ENCODE measurements at places on chromosomes 2 and 18.

DNA sequence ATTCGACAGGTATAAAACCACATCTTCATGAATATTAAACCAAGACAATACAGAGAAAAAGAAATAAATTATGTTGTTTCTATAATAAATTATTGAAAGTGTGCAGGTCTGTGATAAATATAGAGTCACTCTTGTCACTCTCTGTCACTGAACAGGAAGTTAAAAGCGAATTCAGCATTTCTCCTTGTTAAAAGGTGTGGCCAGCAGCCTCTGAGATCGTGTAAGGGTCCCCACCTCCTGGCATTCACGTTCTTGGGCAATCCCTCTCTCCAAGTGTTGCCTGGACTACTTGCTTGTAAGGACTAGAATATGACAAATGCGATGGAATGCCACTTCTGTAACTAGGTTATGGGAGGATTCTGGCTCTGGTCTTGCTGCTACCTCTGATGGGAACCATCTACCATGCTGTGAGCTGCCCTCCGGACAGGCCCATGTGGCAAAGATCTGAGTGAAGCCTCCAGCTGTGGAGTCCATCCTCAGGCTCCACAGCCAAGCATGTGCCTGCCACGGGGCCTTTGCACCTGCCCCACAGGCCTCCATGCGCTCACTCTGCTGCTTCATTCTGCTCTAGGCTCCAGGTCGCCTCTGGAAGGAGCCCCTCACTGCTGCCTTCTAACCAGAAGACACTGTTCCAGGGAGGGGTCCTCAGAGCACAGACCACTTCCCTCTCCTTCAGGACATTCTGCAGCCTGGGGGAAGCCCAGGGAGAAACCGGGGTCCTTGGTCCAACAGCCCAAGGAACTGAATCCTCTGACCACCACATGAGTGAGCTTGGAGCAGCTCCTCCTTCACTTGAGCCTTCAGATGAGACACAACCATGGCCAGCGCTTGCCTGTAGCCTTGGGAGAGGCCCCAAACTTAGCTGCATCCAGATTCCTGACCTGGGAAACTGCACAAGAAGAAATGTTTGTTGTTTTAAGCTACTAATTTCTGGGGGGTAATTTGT, 202.9 kb upstream of the HDAC4 start:
- DNase-seq: no peak

GRCh38 chr2:191165176-191165643, 14.4 kb upstream of the STAT4 start:
- peak; percentile 32 for DNase-seq

DNA sequence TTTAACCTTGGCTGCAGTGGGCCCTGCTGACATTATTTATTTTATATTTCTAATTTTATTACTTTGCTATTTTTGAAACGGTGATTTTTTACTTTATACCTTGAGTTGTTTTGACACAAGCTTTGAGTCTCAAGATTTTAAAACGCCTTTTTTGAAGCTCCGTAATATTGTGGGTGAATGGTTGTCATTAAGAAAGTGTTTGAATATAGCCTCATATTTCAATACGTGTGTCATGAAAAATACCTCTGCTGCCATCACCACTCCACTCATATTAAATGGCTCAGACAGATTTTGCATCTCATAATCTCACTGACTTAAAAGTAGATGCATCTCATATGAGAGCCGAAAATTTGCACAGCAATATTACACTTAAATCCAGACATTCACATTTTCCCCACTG, 106.6 kb downstream of the CTNNA2 start:
- no peak for DNase-seq

GRCh38 chr2:160427629-160428404, 65.8 kb downstream of the RBMS1 start:
- DNase-seq: no peak

DNA sequence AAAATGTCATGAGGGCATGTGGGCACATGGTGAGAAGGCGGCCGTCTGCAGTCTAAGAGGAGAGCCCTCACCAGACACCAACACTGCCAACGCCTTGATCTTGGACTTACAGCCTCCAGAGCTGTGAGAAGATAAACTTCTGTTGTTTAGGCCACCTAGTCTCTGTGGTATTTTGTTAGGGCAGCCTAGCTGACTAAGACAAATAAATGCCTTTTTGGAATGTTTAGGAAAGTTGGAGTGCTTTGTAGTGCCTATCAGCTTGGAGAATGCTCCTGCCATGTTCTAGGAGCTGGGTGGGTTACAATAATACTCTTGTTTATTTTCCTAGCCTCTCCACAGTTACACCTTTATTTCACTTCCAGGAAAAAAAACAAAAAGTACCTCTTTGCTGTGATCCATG, 92.0 kb downstream of the SPP2 start:
- no peak for DNase-seq

DNA sequence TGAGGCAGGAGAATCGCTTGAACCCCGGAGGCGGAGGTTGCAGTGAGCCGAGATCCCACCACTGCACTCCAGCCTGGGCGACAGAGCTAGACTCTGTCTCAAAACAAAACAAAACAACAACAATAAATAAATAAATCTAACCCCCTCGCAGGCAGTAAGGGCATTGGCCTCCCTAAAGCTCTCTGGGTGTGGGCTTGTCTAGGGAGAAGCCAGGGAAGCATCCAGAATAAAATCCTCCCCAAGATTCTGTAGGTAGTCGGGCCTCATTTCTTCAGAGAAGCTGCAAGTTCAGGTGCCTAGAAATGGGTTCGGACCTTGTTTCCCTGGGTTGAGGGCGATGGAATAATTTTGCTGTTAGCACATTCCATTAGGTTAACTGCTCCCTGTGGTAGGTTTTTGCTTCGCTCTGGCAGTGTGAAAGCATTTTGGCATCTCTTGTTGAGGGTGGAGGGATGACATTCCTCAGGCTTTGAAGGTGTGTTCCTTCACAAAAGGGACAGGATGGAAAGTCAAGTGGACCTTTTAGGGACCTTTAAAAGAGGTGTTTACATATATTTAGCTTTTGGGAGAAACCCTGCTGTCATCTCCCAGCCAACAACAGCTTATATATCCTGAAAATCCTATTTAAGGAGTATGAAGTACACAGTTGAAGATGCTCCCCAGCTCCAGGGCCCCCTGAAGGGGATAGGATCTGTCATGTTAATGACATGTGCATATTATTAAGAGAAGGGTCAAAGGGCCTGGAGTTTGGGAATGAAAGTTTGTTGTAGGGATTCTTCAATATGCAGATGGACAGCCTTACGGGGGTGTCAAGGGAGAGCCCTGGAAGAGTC, 17.7 kb downstream of the MYCN start:
- DNase-seq: no peak

DNA sequence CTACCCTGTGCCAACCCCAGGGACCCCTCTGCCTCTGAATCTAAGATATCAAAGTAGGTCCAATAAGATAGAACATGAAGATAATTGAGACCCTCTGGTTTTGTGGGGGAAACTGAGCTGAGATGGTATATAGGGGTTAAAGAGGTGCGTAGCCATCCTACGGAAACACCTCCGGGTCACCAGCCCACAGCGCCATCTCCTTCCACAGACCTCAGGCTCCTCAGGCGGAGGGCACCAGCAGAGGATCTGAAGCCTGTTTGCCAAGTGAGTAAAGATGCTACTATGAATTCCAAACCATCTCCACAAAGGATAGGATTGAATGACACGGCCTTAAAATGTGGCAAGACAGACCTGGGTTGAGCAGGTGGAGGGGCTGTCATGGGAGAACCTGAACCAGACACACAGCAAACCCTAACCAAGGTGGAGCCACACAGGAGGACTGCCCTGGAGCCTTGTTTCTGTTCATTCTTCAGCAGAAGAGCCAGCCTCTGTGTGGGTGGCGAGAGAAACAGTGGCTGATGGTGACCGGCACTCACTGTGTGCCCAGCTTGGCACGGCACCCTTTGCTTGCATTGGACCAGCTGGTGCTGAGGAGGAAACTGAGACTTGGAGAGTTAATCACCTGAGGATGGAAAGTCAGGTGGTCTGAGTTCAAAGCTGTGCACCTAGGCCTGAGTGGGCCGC, 10.2 kb downstream of the GBX2 start:
- DNase-seq: no peak

- no peak for DNase-seq
Measured at GRCh38 chr2:207090389-207090788, 75.4 kb downstream of the KLF7 start.

GRCh38 chr2:189370719-189371118, 70.6 kb upstream of the WDR75 start:
- DNase-seq: no peak

- no peak for DNase-seq
Measured at GRCh38 chr2:147135376-147135775, 709.5 kb upstream of the ACVR2A start.

DNA sequence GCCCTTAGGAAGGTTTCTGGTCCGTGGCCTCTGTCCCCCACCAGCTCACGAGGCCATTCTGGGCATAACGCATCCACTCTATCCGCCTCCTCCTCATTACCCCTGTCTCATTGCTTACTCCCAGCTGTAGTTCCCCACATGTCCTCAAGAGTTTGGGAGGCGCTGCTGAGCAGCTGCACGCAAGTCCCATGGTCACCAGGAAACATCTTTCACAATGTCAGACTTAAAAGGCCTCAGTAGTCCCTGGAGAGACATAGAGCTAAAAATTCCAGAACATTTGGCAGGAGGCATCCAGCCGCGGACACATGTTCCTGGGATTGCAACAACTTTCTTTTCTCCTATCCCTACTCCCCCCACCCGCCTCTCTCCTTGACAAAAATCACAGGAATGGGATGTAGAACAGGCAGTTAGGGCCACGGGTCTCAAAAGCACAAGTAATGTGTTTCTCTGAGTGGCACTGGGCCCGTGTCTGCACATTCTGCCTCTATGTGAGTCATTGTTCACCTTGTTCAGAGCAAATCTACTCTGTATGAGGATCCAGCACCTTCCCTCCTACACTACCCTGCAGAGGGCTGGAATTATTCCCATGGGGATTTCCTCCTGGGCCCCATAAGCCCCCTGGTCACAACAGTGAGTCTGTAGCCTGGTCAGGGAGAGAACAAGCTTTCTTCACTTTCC, 8.1 kb downstream of the LBH start:
- peak; percentile 58 for DNase-seq

GRCh38 chr18:26097563-26097962, 7.2 kb upstream of the SS18 start:
- DNase-seq: no peak

- DNase-seq: no peak
Measured at GRCh38 chr2:97735161-97735561, 21.8 kb downstream of the ZAP70 start.

DNA sequence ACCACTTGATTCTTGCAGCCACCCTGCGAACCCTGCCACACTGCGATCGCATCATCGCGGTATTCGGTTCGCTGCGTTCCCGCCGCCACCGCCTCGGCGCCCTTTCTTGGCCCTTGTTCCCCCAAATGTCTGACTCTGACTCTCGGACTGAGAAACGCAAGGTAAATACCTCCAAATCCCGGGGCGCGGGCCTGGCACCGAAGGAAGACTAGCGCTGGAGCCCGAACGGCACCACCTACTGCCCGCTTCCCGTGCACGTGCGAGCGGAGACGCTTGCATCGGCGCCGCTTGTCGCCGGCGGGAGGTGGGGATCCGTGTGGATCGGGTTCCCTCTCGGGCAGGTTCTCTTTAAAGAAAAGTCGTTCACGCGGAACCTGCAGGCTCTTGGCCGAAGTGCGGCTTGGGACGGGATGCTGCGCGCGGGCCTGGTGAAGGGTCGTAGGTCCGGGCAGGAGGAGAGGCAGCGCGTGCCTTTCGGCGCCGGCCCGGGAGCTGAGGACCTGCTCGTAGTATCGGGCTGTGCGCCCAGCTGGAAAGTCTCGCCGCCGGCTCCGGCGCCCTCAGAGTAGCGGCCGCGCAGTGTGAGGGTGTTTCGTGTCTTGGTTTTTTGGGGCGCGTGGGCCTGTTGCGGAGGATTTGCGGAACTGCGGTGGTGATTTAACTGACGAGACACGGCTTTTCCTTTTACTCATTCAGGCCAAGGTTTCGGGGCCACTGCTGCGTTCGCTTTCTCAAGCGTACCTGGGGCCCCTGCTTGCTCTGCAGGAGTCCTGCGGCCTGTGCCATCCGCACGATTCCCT, 514 bp downstream of the BCL2L11 start:
- peak; percentile 82 for DNase-seq

DNA sequence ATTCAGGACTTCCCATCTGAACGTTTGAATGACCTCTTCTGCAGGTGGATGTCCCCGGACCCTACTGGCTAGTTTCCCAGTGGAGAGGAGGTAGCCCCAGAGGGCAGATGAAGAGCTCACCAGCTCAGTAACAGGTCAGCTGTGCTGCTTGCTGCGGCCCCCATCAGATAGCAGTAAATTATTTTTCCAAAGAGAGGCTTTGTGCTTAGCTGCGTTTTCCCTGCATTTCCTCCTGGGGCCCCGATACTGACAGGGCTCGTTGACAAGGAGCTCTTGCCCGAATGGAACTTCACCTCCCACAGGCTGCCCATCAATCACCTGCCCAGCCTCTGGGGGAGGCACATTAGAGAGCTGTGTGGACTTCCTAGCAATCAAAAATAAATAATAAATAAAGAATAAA, 185.8 kb downstream of the DOK6 start:
- DNase-seq: no peak

GRCh38 chr18:7458884-7459283, 108.2 kb upstream of the PTPRM start:
- DNase-seq: no peak

DNA sequence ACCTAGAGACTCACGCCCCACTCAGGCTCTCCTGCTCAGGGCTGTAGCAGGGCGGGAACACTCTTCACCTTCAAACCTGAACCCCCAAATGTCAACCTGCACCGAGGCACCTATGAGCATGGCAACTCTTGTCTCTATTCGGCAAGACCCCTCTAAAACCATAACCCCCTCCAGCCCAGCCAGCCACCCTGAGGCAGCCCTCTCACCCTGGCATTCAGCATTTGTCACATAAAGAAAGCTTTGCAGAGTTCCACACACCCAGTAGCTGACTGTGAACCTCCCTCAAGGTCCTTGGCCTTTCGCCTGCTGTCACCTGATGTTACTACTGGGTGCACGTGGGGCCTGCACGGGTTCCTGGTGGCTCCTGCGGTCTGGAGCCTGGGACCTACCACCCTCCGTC, 97.2 kb upstream of the ALKAL2 start:
- DNase-seq: no peak

- no peak for DNase-seq
Measured at GRCh38 chr2:222180619-222181018, 118.2 kb downstream of the PAX3 start.

DNA sequence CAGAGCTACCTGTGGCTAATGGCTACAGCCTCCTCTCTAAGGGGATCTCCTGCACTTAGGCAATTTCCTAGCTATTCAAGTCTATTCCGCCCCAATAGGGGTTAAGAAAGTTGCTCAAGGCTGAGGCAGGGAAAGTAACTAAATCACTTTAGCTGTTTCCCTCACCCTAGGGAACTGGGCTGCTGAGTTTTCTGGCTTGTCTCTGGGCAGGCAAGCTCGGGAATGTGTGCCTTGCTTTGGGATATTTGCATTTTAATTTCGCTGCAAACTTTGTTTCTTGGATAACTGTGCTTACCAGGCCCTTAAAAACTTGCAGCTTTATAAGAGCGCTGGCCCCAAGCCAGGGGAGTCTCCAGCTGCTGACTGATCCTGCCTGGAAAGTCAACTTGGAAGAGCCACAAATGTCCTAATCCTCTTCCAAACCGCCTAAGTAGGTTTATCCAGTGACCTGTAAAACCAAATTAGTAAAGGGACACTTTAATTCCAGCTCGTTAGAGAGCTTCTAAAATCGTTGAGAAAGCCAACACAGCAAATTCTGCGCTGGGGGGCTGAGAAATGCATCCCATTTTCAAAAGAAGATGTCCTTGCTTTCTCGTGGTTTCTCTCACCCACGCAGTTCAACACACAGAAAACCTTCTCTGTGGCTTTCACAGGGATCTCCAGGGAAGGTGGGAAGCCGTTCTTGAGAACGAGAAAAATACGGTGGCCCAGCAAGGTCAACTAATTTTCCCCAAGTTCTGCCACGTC, 59.5 kb upstream of the SP3 start:
- no peak for DNase-seq

GRCh38 chr2:230847883-230848388, 16.8 kb upstream of the ITM2C start:
- DNase-seq: peak; percentile 64
